ENCODE measurements at places on chromosomes 2 and 18. TPM values are rescaled to one million over a fixed set of nuclear protein-coding genes. Genes with fewer than 3 reads are reported as not detected.

- no peak for DNase-seq
These were observed 1.6 kb downstream of the SERPINB8 start for GRCh38 chr18:63971320-63972001.

ALPP gene
- 0.15 TPM for total RNA-seq

NEU2 gene
- total RNA-seq: not detected

DNA sequence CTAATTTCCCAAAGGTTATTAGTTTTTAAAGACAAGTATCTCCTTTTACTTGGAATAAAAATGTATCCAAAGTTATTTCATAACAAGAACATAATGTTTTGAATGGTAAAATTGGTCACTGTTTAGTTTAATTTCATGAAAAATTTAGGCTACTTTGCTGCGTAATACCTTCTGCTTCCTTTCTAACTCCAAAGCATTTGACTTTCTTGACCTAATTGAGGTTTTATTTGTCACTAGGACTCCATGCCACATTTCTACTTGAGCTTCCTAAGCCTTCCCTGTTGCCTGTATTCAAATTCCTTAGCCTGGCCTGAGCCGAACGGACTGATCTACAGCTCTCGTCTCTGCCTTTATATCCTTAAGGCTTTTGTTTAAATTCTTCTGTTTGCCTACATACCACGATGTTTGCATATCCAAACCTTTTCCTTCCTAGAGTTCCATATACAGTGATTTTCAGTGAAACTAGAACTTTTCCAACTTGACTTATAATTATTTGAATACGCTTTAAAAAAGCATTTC is 25.1 kb downstream of the ARMC9 start:
- DNase-seq: no peak

LIPG gene
- 39.0 TPM for total RNA-seq
